ENCODE measurements at places on chromosomes 3 and 15.

DNA sequence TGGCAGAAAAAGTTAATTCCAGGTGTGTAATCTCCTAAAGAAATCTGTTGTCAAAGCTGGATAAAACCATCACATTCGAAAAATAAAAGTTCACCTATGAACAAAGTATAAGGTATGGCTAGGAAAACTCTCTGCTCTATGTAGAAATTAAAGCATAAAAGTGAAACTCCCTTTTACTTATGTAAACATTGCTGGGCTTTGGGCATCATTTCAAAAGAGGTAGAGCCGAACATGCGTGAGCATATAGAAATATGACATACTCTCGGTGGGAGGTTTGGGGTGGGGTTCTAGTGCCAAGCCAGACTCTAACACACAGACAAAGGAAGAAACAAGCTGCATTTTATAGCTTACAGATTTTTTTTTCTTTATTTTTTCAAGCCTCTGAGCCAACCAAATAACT, 306.8 kb upstream of the ATP11B start:
- DNase-seq, result no peak

- DNase-seq, result no peak
These were observed 28.3 kb downstream of the PLXND1 start for GRCh38 chr3:129577925-129578786.

DNA sequence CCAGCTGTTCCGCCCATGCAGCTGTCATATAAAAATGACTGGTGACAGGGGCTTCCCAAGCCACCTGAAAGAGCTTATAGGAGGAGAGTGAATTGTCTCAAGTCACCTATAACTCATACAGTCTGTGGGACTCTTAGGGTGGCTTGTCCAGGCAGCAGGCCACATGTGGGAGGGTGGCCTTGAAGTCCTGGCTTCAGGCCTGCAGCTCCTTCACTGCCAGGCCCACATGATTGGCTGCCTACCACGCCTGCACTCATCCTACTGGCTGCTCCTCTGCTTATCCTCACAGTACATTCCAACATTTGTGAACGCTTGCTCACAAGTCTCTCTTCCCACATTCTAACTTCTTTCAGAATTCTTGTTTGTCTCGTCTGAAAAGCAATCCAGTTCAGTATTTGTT, 41.1 kb upstream of the TIPARP start:
- DNase-seq, result peak; percentile 66

GRCh38 chr15:46213551-46213950, 578.7 kb downstream of the SQOR start:
- no peak for DNase-seq

GRCh38 chr15:57873564-57874209, 167.2 kb downstream of the POLR2M start:
- no peak for DNase-seq

DNA sequence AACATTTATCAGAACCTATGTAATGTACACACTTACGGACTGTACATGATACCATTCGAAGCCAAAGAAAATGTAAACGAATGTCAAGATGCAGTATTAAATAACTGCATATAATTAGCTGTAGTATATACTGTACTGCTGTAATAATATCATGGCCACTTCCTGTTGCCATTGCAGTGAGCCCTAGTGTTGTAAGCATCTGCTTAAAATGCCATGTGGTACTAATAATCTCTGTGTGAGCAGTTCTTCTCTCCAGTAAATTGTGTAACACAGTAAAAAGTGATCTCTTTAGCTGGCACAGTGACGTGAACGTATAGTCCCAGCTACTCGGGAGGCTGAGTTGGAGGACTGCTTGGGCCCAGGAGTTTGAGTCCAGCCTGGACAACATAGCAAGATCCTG, 8.6 kb downstream of the SPG11 start:
- DNase-seq, result no peak

GRCh38 chr15:39404767-39405181, 176.1 kb upstream of the THBS1 start:
- DNase-seq, result peak; percentile 66

- no peak for DNase-seq
These were observed 116.0 kb upstream of the PRICKLE2 start for GRCh38 chr3:64341296-64341695.

DNA sequence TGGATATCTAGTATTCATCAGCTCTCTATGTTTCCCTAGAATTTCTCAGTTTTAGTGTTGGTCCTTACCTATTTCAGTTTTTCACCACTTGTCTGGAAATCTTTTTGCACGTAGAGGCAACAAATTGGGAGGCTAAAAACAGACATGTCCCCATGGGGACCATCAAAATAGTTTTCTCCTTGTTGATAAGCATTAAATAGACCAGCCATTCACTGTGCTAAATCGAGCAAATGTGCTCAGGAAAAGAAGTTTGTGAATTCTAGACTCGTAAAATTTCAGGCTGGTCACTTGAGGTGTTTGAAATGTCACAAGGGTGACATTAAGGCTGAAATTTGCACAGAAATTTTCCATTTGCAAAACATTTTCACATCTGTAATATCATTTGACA, 102.6 kb downstream of the SPATA16 start:
- DNase-seq, result no peak

GRCh38 chr3:43285644-43286043, 696 bp upstream of the SNRK start:
- DNase-seq, result no peak

DNA sequence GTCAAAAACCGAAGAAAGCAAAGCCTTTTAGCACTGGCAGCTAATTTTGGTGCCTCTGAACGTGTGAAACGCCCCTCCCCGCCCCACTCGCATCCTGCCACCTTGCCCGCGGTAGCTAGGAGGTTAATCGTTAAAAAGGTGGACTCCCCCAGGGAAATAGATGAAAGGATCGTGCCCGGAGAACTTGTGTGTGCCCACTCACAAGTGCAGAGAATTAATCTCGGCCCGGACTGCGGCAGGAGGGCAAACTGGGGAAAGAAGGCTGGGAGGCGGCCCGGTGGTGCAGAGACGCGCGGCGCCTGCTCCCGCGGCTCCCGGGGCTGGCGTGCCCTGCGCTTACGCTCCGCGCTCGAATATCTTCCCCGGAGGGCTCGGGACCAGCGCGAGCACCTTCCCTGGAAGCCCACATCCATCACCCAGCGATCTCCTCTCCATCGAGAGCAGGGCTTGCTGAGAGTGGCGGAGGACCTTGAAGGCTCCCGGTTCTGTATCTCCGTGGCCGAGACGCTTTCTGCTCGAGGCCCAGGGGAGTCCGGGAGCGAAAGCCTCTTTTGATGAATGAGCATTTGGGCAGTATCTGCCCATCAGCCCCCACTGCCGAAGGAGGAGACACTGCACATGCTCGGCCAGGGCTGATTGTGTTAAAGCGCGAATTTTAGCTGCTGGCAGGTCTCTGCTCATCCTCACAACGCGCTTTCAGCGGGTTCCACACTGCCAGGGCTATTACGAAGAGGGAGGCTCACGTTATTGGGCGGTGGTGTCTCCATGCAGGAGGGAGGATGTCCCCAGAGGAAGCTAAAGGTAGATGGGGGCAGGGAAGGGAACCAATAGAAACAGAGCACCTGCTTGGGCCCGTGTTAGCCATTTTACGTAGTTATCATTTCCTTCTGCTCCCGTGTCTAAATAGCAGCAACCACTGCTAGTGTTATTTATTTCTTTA, 1.3 kb upstream of the SPTSSB start:
- no peak for DNase-seq

GRCh38 chr3:24191801-24192403, 246.8 kb downstream of the NR1D2 start:
- no peak for DNase-seq

- peak; percentile 26 for DNase-seq
These were observed 111.9 kb upstream of the CHD2 start for GRCh38 chr15:92788196-92788595.

DNA sequence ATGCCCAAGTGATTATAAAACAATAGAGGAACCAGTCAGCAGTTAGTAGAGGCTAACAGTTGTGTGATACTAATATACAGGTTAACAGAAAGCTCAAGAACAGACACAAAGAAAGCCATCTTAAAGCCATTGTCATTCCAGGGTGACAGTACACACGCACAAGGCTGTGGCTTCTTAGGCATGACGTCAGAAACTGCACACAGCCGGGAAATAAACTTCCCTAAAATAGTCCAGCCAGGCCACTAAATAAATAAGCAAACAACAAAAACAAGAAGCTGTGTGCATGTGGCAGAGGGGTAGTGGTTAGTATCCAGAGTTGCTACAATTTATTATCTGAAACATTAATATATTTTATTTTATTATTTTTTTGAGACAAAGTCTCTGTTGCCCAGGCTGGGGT, 49.8 kb downstream of the PPCDC start:
- DNase-seq, result peak; percentile 65

GRCh38 chr3:44665173-44665572, 16.6 kb downstream of the ZNF35 start:
- no peak for DNase-seq

- DNase-seq, result no peak
These were observed 140.4 kb downstream of the SRGAP3 start for GRCh38 chr3:9108876-9109567.

- DNase-seq, result no peak
These were observed 200.4 kb downstream of the ADAMTSL3 start for GRCh38 chr15:83854321-83854720.

DNA sequence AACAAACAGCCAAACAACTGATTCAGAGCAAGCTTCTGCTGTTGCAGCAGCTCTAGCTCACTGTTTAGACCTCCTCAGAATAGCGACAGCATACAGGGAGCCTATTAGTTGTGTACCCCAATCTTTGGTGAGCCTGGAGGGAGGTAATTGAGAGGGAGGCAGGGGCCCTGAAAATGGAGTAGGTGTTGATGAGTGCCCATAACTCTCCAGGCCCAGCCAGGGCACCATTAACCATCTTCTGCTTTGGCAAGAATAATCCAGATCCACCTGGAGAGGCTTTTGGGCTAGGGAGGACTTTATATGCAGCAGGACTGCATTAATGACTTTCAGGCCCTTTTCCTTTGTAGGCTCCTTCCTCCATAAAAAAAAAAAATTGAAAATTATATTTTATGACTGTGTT, 20.9 kb downstream of the PLCL2 start:
- no peak for DNase-seq

DNA sequence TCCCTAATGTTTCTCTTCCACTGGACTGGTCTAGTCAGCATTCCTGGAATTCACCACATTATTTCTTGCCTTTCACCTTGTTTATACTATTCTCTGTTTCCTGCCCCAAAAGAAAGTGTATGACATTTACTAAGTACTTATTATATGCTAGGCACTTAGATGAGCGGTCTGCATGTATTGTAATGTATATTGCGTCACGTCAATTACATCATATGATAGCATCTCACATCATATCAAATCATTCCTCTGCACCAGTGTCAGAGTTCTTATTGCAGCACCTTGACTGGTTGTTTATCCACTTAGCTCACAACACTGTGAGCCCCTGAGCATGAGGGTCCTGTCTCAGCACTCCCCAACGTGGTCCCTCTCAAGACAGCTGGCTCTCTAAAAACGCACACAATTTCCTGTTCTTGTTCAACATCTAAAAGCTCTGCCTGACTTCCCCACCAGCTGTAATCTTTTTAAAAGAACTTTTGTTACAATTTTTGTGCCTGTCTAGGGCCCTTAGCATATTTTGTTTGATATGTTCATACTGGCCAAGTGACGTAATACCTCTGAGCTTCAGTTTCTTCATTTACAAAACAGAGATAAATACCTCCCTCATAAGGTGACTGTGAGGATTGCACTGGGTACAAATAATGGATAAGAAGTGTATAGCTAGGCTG, 58.8 kb downstream of the ARHGAP31 start:
- no peak for DNase-seq

- no peak for DNase-seq
These were observed 5.9 kb downstream of the CYP19A1 start for GRCh38 chr15:51332206-51333147.

GRCh38 chr15:65085990-65086679, 9.6 kb downstream of the KBTBD13 start:
- no peak for DNase-seq

DNA sequence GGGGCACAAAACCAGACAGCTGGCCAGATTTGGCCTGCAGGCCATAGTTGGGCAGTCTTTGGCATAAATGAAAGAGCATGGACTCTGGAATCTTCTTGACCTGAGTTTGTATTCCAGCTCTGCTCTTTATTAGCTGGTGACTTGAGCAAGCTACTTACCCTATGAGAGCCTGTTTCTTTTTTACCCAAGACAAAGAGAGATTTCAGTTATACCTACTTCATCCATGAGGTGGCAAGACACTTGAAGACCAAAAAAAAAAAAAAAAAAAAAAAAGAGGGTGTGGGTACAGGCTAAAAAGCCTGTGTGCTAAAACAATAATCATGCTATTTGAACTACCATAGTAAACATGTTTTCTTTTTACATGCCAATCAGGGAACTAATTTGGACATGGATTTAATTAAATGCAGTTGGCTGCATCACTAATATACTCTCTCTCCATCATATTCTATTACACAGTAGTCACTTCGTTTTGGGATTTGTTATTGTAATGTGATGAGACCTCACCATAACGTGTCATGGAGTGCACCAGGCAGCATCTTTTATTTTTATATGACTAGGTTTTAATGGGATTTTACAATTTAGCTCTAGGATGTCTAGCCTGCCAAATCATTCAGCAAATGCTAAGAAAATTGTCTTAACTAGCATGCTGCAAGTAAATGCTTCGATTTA, 109.2 kb upstream of the FHIT start:
- no peak for DNase-seq

DNA sequence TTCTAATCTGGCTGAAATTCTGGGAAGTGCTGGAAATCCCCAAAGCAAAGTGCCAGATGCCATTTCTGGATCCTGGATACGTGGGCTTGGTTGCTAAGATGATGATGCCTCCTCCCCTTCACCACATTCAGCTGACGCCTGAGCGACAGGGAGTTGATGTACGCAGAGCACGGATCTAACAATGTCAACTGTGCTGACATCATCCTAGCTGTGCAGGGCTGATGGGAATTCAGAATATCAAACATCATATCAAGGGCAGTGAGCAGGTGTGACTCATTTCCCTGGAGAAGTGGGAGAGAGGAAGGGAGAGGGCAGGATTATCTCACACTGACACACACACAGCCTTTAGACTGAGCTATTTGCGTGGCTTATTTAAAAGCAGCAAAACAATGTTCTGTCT, 92.6 kb upstream of the ZBTB20 start:
- peak; percentile 77 for DNase-seq

DNA sequence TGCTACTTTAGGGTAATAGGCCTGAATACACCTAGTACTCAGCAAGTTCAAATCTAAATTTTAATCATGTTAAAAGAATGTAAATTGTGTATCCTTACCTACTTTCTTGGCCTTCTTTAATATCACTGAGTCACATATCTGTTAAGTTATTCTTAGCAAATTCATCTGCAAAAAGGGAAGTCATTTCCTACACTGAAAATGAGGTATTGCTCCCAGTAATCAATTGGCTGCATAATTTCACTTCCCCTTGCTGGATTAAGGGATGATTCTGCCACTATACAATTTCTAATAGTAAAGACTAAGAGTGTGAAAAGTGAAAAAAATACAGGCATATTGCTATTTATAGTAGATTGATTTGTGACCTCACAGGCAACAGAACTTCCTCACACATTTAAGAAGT, 47.8 kb downstream of the CCDC54 start:
- no peak for DNase-seq

DNA sequence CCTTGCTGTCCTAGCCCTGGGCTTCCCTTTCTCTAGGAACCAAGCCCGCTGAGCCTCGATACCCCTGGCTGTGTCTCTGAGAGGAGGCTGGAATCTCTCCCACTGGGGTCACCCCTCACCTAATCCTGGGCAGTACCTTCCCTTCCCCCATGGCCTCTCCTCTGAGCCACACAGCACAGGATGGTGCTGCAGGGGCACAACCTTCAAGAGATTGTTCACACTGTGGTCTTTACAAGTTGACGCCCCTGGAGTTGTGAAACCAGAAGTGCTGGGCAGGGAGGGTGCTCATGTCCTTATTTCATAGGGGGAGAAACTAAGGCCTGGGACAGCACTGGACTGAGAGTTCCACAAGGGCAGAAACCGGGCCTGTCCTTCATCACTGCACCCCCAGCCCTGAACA, 70.9 kb upstream of the TMEM115 start:
- DNase-seq, result no peak
